Mesenchymal stem cell (in vitro differentiated cells and primary cell): ENCODE measurements at places on chromosomes 7 and 10.
A peak's percentile ranks its signal among the peaks of the same experiment; 100 is the strongest.

DNA sequence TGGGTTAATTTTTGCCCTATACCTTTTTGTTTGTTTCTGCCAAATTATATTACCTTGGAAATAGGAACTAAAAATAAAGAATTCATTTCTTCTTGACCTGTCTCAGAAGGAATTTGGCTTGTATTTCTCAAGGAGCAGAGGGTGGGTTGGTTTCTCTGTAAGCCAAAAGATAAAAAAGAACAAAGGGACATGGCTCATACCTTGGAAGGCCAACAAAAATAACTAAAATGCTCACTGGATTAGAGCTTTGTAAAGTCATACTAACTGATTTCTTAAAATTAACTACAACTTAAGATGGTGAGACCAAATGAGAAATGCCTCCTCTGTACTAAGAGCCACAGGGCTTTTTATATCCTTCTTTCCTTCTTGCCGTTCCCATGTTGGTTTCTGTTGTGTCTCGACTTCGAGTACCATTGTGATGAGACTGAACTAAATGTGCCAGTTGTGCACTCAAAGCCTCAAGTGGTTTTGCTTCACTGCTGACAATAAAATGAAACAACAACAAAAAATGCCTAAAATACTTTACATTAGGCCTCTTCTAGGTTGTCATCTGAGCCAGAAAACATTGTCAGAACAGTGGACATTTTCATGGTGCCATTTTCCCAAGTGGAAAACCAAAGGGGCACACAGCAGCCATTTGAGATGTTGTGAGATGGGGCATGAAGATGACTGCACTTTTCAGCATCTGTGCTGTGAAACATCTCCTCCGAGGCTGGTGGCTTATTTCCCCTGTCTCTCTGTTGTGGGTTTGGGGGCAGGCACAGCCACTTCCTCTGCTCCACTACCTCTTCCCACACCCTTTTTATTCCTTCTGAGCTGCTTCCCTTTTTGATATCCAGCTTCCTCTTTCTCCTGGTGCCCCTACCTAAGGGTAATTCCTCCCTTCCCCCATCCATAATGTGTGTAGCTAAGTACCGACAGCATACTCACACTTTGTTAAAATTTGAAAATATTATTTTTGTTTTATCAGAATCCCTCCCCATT is 51.8 kb upstream of the AGR3 start:
- no peak for DNase-seq

DNA sequence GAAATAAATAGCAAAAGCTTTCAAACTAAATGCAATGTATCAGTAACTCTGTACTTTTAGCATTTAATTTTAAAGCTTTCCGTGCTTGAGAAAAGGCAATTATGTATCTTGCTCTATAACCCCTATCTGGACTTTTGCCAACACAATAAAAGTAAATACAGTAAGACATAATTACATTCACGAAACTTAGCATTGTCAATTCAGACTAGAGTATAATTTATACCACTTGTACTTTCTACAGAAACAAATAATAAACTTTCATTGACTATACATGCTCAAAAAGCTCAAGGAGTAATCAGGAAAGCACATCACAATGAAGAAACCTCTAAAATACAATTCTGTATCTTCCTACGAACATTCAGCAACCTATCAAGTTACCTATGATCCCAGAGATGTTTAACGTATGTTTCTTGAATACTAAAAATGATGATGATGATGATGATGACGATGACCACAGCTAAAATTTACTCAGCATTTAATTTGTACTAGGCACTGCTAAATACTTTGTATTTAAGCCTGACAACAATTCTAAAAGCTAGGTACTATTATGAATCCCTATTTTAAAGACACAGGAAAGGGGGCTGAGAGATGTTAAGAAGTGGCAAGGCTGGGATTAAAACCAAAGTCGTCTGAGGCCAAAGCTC is 44.9 kb downstream of the MINDY3 start:
- no peak for DNase-seq

DNA sequence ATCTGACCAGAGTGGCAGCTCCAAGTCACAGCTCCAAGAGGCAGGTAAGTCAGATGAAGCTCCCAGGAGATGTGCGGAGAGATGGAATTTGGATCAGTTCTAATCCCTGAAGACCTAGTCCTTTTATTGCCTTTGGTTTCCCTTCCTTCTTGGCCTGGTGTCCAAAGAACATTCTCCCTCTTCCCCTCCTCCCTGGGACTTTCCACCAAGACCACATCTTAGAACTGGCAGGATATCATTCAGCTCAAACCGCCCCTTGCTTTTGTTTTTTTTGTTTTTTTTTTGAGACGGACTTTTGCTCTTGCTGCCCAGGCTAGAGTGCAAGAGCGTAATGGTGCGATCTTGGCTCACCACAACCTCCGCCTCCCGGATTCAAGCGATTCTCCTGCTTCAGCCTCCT is 190.8 kb downstream of the GFRA1 start:
- DNase-seq = no peak

- DNase-seq = no peak
These were observed 193.9 kb upstream of the TCF7L2 start for GRCh38 chr10:112756235-112756527.

DNA sequence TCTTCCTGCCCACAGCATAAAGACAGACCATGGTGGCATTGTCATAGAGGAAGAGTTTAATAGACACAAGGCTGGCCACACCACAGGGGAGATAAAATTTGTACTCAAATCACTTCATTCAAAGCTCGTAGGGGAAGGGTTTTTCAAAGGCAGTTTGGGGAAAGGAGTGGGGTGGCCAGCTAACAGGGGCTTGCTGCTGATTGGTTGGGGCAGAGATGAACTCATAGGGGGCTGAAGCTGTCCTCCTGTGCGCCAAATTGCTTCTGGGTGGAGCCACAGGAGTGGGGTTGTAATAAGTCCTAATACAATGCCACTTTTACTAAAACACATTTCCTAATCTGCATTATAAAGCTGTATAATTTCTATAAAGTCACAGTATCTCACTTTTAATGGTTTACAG is 22.5 kb downstream of the PDZD8 start:
- no peak for DNase-seq

GRCh38 chr10:51074238-51075028 is at the start of gene PRKG1:
PRKG1 (plus strand) TSS chr10:51074487.
- peak; percentile 86 for DNase-seq

DNA sequence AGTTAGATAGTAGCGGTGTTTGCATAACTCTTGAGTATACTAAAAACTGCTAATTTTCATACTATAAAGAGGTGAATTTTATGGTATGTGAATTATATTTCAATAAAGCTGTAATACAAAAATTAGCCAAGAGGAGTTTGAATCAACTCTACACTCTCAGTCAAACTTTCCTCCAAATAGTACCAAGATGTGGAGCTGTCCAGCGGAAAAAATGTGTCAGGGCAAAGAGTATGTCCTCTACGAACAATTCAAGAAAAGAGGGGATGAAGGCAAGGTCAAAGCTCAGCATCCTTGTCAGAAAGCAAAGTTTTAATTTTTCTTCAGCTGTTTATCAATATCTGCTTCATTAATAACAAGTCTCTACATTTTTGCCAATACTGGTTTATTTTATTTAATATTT is 51.8 kb upstream of the CDC14C start:
- DNase-seq = no peak

- peak; percentile 71 for DNase-seq
These were observed 34.6 kb downstream of the RHEB start for GRCh38 chr7:151484971-151485707.

- DNase-seq = peak; percentile 20
These were observed 1.1 kb downstream of the ZNF777 start for GRCh38 chr7:149459540-149460452.

GRCh38 chr7:69434398-69434815 is 163.9 kb upstream of the AUTS2 start:
- DNase-seq = no peak
